SHP77 treated with DMSO at 0.1 percent for 48 hours (cell line): ENCODE measurements at places on chromosomes 13 and 19.

GRCh38 chr13:65461590-65461989 is 1768.5 kb downstream of the PCDH9 start:
- no peak for DNase-seq

DNA sequence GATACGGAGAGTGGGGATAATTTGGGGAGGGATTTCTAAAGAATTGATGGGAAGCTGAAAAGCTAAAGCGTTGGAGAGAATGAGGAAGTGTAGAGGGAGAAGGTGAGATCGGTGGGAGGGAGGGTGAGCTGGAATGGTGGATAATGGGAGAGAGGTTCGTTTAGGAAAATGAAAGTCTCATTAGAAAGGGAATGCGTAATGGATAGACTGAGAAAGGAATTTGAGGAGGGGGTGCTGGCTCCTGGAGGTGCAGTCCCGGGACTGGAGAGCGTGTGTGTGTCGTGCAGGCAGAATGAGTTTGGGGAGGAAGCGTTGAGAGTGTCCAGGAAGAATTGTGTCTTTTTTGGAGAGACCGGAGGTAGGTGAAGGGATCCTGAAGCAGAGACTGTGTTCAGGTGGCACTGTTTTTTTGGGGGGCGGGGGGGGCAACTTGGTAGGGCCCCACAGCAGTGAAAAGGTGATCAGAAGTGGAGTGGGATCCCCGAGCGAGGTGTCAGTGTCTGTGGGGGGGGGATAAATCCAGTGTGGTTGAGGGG is 1.4 kb downstream of the ACTN4 start:
- no peak for DNase-seq

- peak; percentile 12 for DNase-seq
These were observed 25.1 kb downstream of the SIPA1L3 start for GRCh38 chr19:37931881-37932655.

DNA sequence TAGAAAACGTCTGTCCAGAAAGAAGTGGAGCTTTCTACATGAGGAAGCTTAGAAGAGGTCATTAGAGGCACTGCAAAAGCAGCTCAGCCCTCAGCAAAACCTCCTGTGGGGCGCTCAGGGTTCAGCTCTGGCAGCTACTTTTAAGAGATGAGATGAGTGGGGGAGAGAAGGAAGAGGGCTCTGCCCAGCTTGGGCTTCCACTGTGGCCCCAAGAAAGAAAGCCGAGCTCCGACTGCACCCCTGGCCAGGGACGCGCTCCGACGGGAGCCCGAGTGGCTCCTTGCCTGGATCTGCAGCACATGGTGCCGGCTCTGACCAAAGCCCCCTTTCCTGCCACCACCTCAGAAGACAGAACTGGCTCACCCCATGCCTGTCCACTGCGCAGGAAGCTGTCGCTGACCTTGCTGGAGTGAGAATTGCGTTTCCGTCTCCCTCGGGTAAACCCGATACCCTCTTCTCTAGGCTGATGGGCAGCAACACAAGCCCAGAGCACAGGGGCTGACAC is 36.4 kb downstream of the NAXD start:
- no peak for DNase-seq

GRCh38 chr19:4518345-4519171 is at the start of gene PLIN4:
Gene PLIN4, minus strand, starts transcription at chr19:4518486. Its CDS starts 214 bp downstream, at chr19:4518272.
- no peak for DNase-seq

DNA sequence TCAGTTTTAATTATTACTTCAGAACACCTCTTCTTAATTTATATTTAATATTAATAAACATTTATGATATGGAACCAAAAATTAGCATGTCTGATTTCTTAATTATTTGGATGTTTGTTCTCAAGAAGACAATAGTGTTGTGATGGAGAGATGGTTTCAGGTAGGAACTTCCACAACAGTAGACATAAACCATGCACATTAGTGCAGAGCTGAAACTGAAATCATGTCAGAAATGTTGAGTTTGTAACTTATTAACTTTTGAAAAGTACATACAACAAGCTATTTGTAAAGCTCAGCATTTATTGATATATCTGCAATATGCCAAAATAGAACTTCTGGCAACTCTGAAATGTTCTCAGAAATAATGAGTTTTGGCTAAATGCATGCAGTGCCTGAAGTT is 11.8 kb upstream of the EDNRB start:
- no peak for DNase-seq

GRCh38 chr13:75296641-75297040 is 185.3 kb downstream of the TBC1D4 start:
- DNase-seq, result no peak

DNA sequence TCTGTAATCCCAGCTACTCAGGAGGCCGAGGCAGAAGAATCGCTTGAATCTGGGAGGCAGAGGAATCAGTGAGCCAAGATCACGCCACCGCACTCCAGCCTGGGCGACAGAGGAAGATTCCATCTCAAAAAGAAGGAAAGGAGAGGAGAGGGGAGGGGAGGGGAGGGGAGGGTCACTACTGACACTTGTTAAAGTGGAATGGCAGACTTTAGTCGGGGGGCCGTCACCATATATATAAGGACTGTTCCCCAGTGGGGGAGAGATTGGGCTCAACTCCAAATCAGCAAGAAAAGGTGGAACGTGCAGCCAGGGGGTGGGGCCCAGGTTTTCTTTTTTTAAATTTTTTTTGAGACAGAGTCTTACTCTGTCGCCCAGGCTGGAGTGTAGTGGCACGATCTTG is 26.2 kb downstream of the TPT1 start:
- no peak for DNase-seq

DNA sequence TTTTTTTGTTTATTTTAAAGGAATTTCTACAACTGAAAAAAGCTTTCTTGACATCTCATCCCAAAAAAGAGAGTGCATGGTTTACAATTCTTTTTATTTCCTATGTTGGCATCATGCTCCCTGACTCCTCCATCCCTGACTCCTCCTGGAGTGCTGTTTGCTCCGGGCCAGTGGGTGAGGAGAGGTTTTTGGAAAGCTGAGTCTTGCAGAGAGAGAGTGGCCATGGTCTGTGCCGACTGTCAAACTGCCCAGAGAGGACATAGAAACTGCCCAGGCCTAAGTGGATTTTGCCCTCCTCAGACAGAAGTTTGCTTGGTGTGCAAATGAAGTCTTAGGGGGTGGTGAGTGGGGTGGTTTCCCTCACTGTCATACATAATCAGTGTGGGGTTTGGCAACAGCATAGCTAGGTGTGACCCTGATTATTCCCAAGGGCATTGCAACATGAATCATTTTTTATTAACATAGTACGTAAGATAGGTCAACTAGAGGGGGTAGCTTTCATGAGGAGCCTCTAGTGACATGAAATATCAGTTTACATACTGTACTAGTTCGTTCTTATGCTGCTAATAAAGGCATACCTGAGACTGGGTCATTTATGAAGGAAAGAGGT is 179.8 kb upstream of the UBL3 start:
- DNase-seq, result no peak
